ENCODE measurements at places on chromosomes 6 and 20.
A peak's percentile ranks its signal among the peaks of the same experiment; 100 is the strongest.

GRCh38 chr6:11774426-11774825, 4.2 kb downstream of the ADTRP start:
- no peak for DNase-seq

DNA sequence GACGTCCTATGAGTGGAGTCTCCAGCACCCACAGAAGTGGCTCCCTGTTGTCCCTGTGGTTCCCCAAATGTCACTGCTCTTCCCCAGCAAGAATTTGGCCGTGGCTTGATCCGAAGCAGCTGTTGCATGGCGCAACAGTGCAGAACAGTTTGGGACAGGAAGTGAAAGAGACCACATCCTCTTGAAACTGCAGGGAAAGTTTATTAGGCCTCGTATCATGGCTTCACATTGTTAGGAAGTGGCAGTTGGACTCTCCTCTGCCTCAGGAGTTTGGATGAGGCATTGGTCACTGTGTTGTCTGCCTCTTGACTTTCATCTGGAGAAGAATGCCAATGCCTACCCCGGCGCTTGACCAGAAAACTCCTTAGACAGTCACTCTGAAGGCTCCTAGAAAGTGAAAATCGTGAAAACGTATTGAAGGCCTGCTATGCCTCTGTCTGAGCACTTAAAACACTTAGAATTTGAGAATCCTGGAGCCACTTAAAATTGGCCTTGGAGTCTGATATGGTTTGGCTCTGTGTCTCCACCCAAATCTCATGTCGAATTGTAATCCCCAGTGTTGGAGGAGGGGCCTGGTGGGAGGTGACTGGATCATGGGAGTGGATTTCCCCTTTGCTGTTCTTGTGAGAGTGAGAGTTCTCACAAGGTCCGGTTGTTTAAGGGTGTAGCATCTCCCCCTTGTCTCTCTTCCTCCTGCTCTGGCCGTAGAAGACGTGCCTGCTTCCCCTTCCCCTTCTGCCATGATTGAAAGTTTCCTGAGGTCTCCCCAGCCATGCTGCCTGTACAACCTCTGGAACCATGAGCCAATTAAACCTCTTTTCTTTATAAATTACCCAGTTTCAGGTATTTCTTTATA, 334.9 kb upstream of the JARID2 start:
- no peak for DNase-seq

GRCh38 chr20:19993958-19994669, 23.0 kb upstream of the NAA20 start:
- DNase-seq: no peak

DNA sequence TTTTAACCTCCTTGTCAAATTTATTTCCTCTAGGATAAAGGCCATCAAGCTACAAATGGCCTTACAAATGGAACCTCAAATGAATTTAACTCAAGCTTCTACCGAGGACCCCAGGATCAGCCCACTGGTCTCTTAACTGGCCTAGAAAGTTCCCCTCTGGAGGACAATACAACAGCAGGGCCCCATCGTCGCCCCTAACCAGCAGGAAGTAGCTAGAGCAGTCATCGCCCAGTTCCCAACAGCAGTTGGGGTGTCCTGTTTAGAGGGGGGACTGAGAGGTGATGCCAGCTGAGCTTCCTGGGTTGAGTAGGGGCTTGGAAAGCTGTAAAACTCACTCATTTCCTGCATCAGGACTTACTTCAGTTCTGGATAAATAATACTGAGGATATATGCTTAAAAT, 25.6 kb downstream of the CEP85L start:
- no peak for DNase-seq

DNA sequence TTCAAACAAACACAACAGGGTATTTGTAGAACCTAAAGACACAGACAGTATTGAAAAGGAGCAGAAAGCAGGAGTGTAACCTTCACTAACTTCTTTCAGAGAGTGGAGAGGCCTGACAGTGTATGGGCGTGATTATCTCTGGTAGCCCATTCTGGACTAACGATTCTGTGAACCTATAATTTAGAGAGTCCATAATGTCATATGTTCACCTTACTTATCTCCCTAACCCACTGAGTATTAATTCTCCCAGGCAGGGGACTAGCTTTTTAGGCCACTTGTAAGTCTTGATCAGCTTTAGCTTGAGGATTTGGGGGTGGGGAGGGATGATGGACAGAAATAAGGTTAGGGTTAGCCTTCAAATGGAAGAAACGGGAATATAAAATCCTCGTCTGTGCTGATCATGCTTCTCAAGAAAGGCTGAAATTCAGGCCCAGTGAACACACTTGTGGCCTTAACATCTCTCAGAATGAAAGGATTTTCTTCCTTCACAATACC, 2.8 kb upstream of the PARD6B start:
- DNase-seq: no peak

DNA sequence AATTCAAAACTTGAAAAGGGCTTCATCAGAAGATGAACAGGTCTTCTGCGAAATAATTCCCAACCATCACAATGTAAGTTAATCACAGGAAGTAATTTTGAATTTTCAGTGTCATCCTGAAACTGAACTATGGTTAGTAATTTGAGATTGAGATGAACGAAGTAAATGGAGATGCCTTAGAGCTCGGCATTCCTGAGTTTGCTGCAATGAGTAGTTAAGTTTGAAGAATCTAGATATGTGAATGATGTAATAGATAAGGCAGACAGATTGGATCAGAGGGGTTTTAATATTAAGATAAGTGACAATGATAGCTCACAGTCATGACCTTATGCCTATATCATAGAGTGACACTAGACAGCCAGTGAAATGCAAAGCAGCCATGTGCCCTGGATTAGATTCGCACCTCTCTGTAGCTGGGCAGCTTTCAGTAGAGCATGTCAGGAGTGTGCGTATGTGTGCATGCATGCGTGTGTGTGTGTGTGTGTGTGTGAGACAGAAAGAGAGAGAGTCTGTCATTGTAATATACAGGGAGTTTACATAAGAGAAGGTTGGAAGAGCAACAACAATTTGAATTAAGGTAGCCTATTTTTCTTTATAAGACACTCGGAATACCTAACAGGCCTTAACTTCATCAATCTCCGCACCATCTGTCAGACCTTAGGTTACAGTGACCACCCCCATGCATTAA, 233.0 kb downstream of the GMPR start:
- DNase-seq: peak; percentile 85

DNA sequence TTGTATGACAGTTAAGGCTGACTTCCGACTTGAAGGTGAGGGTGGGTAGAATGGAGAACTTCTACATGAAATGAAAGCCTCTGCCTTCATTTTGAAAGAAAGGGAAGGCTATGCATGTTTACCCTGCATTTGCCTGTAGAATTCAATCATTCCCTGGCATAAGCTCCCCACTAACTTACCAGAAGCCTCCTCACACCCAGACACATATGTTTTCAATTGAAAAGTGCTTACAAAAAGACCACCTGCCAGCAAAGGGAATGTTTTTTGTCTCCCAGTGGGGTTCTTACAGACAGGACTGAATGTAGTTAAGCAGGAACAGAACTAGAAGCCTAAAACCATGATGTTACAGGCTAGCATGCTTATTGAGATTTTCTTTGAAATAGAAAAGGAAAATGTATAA, 392.1 kb upstream of the HSF2 start:
- DNase-seq: no peak

- DNase-seq: no peak
Measured at GRCh38 chr6:159978291-159979135, 9.6 kb downstream of the IGF2R start.

DNA sequence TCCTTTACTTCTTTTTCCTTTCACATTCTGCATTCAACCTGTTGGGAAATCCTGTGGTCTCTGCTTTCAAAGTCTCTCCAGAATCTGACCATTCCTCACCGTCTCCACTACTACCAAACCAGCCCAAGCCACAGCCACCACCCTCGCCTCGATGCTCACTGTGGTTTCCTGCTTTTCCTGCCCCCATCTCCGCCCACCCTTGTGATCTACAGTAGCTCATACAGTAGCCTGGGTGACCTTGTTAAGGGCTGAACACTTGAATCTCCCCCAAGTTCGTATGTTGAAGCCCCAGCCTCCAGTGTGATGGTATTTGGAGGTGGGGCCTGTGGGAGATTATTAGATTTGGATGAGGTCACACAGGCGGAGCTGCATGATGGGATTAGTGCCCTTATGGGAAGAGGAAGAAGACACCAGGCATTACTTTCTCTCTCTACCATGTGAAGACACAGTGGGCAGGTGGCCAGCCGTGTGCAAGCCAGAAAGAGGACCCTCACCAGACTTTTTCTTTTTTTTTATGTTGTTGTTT, 189.0 kb upstream of the UST start:
- no peak for DNase-seq

- no peak for DNase-seq
Measured at GRCh38 chr6:130742131-130742681, 85.0 kb upstream of the SMLR1 start.

GRCh38 chr6:10412461-10413261, 2.2 kb downstream of the TFAP2A start:
- DNase-seq: no peak

DNA sequence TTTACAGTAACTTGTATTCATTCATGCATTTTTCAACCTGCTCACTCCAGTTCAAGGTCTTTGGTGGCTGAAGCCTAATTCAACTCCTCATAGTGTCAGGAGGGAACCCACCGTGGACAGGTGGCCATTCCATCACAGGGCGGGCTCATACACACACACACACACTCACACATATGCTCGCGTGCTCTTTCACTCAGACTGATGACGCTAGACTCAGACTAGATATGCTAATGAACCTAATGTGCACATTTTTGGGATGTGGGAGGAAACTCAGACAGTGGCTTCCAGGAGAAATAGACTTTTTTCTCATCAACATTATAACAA, 56.7 kb downstream of the TRIM27 start:
- peak; percentile 58 for DNase-seq

- no peak for DNase-seq
Measured at GRCh38 chr6:168318090-168318489, 1.5 kb downstream of the DACT2 start.

DNA sequence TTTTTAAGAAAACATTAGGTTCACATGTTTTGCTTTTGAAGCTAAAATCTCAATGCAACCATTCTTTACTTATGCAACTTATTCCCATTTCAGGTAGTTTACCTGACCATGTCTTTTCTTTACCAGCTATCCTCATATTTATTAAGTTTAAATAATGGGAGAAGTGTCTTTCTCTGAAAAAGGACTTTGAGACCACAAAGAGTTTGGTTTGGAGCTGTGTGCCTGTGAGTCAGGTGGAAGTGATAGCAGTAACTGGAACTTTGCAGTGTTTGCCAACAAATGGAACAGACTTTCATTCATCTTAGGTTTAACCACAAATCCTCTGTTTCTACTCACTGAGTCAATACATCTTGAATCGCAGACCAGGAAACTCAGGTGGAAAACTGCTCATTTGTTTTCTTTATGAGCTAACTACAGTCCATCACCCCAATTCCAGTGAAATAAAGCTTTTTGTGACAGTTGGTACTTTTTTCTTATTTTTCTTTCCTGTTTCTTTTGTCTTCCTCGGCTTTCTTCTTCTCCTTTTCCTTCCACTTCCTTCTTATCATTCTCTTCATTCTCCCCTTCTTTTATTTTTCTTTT, 148.3 kb upstream of the RIN2 start:
- no peak for DNase-seq

GRCh38 chr6:45927421-45928320, 88.0 kb downstream of the CLIC5 start:
- no peak for DNase-seq

DNA sequence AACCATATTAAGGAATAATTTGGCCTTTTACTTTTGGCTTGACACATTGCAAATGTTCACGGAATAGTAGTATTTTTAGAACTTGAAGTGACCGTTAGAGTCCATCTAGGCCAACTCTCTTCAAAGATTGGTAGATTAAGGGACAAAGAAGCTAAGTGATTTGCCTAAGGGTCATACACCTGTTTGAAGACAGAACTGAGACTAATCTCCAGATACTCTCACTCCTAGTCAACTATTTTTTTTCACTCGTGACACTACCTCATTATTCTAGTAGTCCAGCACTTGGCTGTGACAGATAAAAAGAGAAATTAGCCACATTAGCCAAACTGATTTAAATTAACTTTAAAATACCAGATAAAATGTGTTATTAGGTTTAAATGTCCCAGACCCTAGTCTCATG, 10.6 kb downstream of the ACSS2 start:
- DNase-seq: no peak

- DNase-seq: peak; percentile 66
Measured at GRCh38 chr6:101668496-101669030, 275.1 kb downstream of the GRIK2 start.

- peak; percentile 17 for DNase-seq
Measured at GRCh38 chr20:25178563-25179438, 16.7 kb upstream of the ENTPD6 start.

DNA sequence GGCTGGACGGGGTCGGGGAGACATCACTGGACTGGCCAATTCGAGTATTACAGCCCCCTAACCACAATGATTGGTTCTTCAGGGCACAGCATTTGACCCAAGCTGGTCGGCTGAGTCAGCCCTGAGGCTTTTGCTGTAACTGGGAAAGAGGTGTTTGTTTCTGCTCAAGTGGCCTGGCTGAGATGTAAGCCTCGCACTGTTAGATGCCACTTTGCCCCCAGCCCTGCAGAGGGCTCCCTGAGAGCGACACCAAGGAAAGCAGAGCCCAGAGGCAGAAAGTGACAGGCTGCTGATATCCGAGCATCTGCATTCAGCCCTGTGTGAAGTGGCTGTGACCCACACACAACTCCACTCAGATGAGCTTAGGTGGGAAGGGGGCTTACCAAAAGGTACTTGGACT, 19.4 kb downstream of the ERGIC3 start:
- peak; percentile 88 for DNase-seq

- peak; percentile 67 for DNase-seq
Measured at GRCh38 chr20:5402903-5403531, 86.3 kb upstream of the PROKR2 start.

- no peak for DNase-seq
Measured at GRCh38 chr6:88677356-88677755, 286.1 kb downstream of the RNGTT start.

DNA sequence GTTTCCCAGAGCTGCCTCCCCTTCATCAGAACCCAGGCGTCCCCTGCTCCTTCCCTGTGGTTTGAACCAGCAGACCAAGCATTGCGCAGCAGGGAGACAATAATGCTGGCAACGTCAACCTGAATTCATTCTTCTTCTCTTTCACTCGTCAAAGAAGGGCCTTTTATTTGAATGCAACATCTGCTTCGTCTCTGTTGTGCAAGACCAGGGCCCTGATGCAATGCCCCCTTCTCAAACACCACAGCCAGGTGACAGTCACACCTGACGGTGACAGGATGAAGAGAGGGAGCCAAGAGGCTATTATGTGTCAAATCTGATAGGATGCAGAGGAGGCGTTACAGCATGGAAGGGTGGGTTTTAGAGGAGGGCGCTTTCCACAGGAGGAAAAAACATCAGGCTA, 8.0 kb downstream of the INSM1 start:
- no peak for DNase-seq

DNA sequence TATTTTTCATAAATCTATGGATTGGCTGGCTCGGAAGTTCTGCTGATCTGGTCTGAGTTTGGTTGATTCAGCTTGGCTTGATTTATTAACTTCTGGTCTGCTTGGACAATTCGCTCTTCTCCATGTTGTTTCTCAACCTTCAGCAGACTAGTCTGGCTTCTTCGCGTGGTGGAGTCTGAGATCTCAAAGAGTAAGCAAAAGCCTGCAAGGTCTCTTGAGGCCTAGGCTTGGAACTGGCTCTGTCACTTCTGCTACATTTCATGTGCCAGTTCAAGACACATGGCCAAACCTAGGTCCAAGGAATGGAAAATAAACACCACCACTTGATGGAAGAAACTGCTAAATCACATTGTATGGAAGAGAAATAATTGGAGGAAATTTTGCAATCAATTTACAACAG, 115.1 kb upstream of the JAG1 start:
- no peak for DNase-seq
